ENCODE measurements at places on chromosomes 5 and 9.

- H3K4me1 ChIP-seq = no peaks in the 10 kb centered on the region
- H3K27me3 ChIP-seq = no peaks in the 10 kb centered on the region
- H3K36me3 ChIP-seq = no peaks in the 10 kb centered on the region
- no peak overlapping the region for H3K4me3 ChIP-seq
- no peak overlapping the region for H3K27ac ChIP-seq
Measured at GRCh38 chr5:89930591-89931392, 478.8 kb downstream of the CETN3 start.

GRCh38 chr9:130111786-130112537 is 58.3 kb downstream of the GPR107 start:
- H3K27ac ChIP-seq = no peak overlapping the region
- no peaks in the 10 kb centered on the region for H3K4me1 ChIP-seq
- H3K4me3 ChIP-seq = no peak overlapping the region
- peaks cover 21% of the 10 kb centered on the region for H3K36me3 ChIP-seq

- H3K27me3 ChIP-seq = no peaks in the 10 kb centered on the region
- H3K27ac ChIP-seq = no peak overlapping the region
- peaks cover 12% of the 10 kb centered on the region for H3K4me1 ChIP-seq
- no peaks in the 10 kb centered on the region for H3K36me3 ChIP-seq
- H3K4me3 ChIP-seq = no peak overlapping the region
Measured at GRCh38 chr9:104068546-104068945, 25.6 kb upstream of the SMC2 start.

DNA sequence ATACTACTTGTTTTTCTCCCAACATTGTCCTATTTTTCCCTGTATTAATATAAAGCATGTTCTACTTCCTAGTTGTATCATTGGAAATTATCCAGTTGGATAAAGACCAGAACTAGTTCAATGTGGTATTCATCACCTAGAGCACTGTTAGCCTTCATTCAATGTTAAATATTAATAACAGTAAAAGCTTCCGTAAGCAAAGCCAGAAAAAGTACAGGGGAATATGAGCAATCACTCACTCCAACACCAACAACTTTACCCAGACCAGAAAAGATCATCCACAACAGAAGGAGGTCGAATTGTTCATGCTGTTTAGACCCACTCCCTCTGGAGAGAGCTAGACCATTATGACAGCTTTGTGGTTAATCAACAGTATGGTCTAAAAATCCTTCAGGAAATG is 728.4 kb downstream of the MAT2B start:
- no peak overlapping the region for H3K4me3 ChIP-seq
- no peak for DNase-seq
- H3K27me3 ChIP-seq = no peaks in the 10 kb centered on the region
- no peaks in the 10 kb centered on the region for H3K4me1 ChIP-seq

DNA sequence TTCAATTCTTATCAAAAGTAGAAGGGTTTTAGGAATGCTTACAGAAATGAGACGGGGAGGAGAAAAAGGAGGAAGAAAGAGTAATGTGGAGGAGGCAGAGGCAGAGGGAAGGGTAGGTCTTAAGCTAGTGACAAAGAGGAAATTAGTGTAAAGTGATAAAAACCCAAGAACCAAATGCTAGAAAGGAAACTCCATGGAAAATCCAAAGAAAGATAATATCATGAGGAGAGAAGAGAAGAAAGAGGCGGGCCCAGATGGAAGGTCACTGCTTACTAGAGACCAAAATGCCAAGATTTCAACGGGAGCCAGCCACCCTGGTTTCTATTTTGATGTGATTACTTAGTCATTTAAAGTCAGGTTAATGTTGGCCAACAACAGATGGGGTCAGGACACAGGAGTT is 68.6 kb upstream of the IL12B start:
- H3K4me1 ChIP-seq = no peaks in the 10 kb centered on the region
- no peaks in the 10 kb centered on the region for H3K36me3 ChIP-seq
- no peak overlapping the region for H3K4me3 ChIP-seq
- H3K27ac ChIP-seq = no peak overlapping the region

Measured in HepG2 (cell line).